K562 (cell line): ENCODE measurements at places on chromosomes 16 and 17. TPM values are rescaled to one million over a fixed set of nuclear protein-coding genes. Genes with fewer than 3 reads are reported as not detected.

DNA sequence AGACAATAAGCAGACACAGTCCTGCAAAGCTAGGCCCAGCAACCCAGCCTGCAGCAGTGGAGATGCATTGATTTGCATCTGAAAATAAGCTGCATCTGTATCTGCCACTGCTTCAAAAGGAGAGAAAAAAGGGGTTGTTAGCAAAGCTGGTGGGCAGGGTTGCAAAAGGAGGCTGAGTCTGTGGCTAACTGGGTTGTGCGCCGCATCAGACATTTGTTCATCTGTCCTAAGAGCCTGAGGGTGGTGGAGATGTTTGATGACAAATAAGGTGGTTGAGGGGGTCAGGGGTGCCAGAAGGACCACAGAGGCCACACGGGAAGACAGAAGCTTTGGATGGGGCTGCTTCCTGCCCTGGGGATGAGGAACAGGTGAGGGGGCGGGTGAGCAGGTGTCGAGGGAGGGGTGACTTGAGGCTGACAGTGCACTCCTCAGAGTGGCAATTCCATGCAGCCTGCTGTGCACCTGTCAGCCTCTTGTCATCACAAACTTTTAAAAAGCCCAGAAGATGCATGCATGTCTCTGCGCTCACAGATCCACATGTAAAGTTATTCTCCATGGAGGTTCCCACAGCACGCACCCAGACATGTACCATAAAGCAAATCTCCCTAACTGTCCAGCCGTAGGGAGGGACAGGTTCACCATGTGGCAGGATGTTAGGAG is 35.4 kb downstream of the WSB1 start:
- DNase-seq = no peak
- H3K4me1 ChIP-seq = peaks cover 12% of the 10 kb centered on the region; the same call in 2 of the 3 replicates
- no peaks in the 10 kb centered on the region for H3K27me3 ChIP-seq
- H3K36me3 ChIP-seq = no peaks in the 10 kb centered on the region; the same call in 2 of the 3 replicates
- no peak overlapping the region for H3K27ac ChIP-seq

DNA sequence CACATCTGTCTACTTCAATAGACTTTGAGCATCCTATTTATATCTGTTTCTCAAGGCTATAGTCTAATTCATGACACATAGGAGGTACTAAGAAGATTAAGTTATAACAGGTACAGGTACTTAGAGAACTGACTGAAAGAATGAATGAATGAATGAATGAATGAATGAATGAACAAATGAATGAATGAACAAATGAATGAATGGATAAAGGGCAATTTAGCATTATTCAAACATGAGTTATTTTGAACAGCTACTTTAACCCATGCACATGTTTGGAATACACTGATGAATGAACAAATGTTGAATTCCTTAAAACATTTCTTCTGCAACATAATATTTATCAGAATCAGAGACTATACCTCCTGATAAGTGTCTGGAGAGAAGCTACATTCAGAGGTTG is 1165.6 kb upstream of the CDH8 start:
- no peaks in the 10 kb centered on the region for H3K36me3 ChIP-seq
- H3K4me1 ChIP-seq = no peaks in the 10 kb centered on the region
- no peak overlapping the region for H3K4me3 ChIP-seq
- H3K27ac ChIP-seq = no peak overlapping the region
- no peaks in the 10 kb centered on the region for H3K27me3 ChIP-seq
- no peak for DNase-seq

DNA sequence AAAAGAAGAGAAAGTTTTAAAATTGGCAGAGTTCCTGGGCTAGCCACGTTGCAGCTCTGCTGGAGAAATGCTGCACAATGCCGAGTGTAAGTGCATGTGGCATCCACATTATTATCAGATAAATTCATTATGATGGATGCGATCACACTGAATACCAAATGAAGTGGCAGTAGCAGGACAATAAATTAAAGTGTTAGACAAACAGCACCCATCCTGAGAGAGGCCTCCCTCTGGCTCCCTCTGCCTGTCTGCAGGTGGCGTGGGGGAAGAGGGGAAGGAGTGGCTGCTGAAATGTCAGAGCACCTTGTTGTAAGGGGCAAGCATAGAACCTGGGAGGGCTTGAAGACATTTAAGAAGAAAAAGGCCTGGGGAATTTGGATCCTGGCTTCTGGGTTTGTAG is 324.1 kb downstream of the HAPSTR1 start:
- H3K36me3 ChIP-seq = no peaks in the 10 kb centered on the region
- H3K27ac ChIP-seq = no peak overlapping the region
- no peaks in the 10 kb centered on the region for H3K4me1 ChIP-seq
- no peak for DNase-seq
- H3K27me3 ChIP-seq = no peaks in the 10 kb centered on the region
- no peak overlapping the region for H3K4me3 ChIP-seq

GRCh38 chr16:26599785-26600104 is 467.0 kb upstream of the C16orf82 start:
- no peaks in the 10 kb centered on the region for H3K4me1 ChIP-seq
- H3K27me3 ChIP-seq = no peaks in the 10 kb centered on the region
- DNase-seq = no peak
- no peak overlapping the region for H3K4me3 ChIP-seq
- no peaks in the 10 kb centered on the region for H3K36me3 ChIP-seq

GRCh38 chr17:79400989-79401703 is 209.7 kb downstream of the RBFOX3 start:
- peak; percentile 84 for DNase-seq
- peaks cover 74% of the 10 kb centered on the region for H3K27me3 ChIP-seq
- H3K27ac ChIP-seq = no peak overlapping the region
- no peaks in the 10 kb centered on the region for H3K36me3 ChIP-seq

The ANKRD40CL gene
- total RNA-seq = not detected in 2 replicates

DNA sequence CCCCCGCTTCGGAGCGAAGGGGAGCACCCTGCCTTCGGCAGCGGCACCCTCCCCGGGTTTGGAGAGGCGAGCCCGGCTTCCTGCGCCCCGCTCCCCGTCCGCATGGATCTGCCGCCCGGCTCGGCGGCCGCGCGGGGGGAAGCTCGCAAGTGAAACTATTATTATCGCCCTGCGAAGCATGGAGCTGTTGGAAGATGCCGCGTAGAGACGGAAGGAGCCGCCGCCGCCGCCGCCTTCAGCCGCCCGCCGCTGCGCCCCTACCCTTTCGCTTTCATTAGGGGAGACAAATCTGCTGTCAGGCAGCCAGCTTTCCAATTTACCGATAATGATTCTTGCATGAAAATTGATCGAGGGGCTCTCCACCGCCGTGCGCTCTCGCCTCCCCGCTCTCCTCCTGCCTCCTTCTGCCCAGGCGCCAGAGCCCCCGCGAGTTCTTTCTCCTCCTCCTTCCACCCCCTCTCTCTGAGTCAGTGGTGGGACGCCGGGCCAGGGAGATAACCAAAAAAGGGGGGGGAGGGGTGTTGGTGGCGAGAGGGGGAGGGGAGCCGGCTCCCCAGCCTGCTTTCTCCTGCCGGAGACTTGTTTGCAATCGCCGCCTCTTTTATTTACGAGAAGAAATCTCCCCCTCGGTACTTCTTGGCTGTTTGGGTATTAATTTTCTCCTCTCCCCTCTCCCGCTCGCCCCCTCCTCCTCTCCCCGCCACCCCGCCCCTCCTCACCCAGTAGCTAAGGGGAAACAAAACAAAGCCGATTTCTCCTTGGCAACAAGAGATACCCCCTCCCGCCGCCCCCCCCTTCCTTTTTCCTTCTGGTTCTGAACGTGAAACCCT is 58.0 kb upstream of the GSE1 start:
- peak overlapping the region; percentile 92 for H3K4me3 ChIP-seq
- H3K27me3 ChIP-seq = no peaks in the 10 kb centered on the region
- peaks cover 22% of the 10 kb centered on the region; the same call in 2 of the 3 replicates for H3K36me3 ChIP-seq
- peak overlapping the region; percentile 97 for H3K27ac ChIP-seq

The PLEKHH3 gene
- 32.7 and 34.5 TPM in 2 replicates for total RNA-seq

DNA sequence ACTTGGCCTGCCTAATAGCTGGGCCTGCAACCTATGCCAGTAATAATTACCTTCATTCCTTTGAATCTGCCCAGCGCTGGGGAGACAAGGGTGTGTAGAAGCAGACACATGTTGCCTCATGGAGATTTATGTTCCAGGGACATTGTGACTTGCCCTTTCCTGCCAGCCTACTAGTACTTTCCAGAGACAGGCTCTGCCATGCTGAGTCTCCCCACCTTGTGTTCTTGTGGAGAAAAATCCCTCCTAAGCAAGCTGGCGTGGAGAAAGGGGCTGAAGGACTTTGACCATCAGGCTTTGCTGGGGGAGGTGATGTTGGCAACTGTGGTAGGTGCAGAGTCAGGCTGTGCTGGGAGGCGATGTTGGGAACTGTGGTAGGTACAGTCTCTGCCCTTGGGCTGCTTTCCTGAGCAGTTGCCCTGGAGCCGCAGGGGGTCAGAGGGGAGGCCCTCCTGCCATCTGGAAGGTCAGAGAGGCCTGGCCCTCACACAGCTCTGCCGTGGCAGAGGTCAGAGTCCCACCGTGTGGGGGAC is 4.0 kb downstream of the KSR1 start:
- H3K27ac ChIP-seq = no peak overlapping the region
- peaks cover 11% of the 10 kb centered on the region; the same call in 1 of the 3 replicates for H3K36me3 ChIP-seq
- no peak for DNase-seq
- H3K4me3 ChIP-seq = no peak overlapping the region
- peaks cover 64% of the 10 kb centered on the region for H3K4me1 ChIP-seq
- H3K27me3 ChIP-seq = no peaks in the 10 kb centered on the region

- no peak overlapping the region for H3K4me3 ChIP-seq
- H3K27me3 ChIP-seq = 0 out of 3 replicates have a peak, but pooled peaks cover 4% of the 10 kb centered on the region
- no peaks in the 10 kb centered on the region for H3K4me1 ChIP-seq
- DNase-seq = no peak
- no peak overlapping the region for H3K27ac ChIP-seq
Observed at GRCh38 chr17:48174833-48175523, 67.4 kb downstream of the SNX11 start.

- H3K4me1 ChIP-seq = peaks cover 45% of the 10 kb centered on the region
- H3K4me3 ChIP-seq = no peak overlapping the region
- H3K27me3 ChIP-seq = no peaks in the 10 kb centered on the region
- no peaks in the 10 kb centered on the region for H3K36me3 ChIP-seq
Observed at GRCh38 chr16:85353839-85354685, 241.8 kb upstream of the CIBAR2 start.

GRCh38 chr16:12398683-12399047 is 405.0 kb downstream of the CPPED1 start:
- H3K27me3 ChIP-seq = no peaks in the 10 kb centered on the region; the same call in 2 of the 3 replicates
- H3K4me3 ChIP-seq = no peak overlapping the region
- H3K27ac ChIP-seq = no peak overlapping the region
- no peaks in the 10 kb centered on the region for H3K4me1 ChIP-seq

GRCh38 chr16:75556431-75556950 is 439 bp upstream of the TMEM231 start:
- H3K4me1 ChIP-seq = peaks cover 17% of the 10 kb centered on the region
- H3K4me3 ChIP-seq = peak overlapping the region; percentile 64
- H3K27ac ChIP-seq = peak overlapping the region; percentile 66
- no peaks in the 10 kb centered on the region; the same call in 2 of the 3 replicates for H3K36me3 ChIP-seq
- no peak for DNase-seq
